ENCODE measurements at places on chromosomes 5 and 9.

GRCh38 chr9:16413509-16414016 lies 456.9 kb downstream of the BNC2 start:
- DNase-seq: no peak

DNA sequence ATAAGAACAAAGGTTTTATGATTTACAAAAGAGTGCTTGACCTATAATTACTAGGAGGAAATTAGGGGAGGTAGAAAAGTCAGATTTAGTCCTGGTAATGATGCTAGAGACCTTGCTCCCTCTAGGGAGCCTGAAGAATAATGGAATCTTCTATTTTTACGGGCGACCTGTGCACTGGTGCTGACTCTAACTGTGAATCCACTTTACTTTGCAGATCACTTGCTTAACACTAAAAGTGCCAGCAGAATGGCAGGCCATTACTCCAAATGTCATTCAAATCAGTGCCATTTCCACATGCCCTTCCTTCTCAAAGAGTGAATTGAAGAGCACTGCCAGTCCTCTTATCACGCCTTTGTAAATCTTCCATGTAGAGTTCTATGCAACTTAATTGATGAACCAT lies 359.4 kb upstream of the ARRDC3 start:
- DNase-seq: no peak

DNA sequence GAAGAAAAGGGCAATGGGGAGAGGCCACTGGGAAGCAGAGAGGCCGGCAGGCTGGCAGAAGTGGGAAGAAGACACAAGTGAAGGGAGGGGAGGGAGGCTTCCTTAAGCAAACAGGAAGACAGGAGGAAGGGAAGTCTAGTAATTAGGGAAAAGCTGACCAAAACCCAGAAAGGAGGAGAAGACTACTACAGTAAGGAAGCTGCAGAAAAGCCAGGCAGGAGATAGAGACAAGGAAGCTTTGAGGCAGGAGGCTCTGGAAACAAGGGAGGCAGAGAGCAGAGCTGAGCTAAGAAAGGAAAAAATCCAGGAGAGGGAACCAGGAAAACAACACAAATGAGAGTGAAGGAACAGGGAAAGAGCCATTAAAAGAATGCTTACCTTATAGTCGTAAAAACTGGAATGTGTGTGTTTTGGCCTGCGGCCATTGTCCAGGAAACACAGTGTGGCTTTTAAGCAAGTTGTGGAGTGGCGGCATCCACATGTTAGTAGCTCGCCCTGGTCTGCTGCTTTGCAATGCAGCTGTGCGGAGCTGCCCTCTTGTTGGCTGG lies 317.1 kb upstream of the CLINT1 start:
- DNase-seq: no peak

DNA sequence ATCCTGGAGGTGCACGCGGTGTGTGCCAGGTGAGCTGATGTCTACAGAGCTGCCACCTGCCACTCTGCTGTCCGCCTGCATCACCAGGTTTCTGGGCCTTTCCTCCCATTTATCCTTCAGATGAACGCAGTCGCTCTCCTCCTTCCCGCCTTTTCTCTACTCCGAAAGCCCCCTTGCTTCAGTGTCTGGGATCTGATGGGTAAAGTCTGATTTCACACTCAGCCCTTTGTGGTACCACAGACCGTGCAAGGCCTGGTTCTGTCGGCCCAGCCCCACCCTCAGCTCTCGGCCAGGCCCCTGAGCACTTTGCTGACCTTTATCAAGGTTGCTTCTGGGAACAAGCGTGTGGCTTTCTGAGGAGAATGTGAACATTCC lies 32.5 kb downstream of the GLT6D1 start:
- no peak for DNase-seq

DNA sequence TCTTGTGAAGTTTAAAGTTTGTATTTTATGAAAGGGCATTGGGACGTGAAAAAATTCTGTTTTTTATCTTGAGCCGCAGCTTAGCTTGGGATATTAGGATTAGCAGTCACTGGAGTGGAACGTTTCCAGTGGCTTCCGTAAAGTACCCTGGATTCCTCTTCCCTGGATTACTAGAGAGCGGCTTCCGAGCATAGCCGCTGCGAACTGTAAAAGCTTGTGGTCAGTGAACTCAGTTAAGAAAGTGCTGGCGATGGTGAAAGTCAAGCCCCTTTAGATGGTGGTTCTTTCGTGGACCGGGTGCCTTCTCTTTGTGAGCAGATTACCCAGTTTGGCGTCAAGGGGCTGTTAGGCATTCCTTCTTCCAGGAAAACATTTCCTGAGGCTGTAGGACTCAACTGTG lies 168.1 kb downstream of the KDM4C start:
- no peak for DNase-seq

- no peak for DNase-seq
These were observed 60.3 kb downstream of the STX17 start for GRCh38 chr9:99966716-99967115.

- no peak for DNase-seq
These were observed 211.3 kb downstream of the MAN2A1 start for GRCh38 chr5:109900911-109901627.

GRCh38 chr5:99317136-99317535 lies 388.3 kb upstream of the CHD1 start:
- DNase-seq: no peak

DNA sequence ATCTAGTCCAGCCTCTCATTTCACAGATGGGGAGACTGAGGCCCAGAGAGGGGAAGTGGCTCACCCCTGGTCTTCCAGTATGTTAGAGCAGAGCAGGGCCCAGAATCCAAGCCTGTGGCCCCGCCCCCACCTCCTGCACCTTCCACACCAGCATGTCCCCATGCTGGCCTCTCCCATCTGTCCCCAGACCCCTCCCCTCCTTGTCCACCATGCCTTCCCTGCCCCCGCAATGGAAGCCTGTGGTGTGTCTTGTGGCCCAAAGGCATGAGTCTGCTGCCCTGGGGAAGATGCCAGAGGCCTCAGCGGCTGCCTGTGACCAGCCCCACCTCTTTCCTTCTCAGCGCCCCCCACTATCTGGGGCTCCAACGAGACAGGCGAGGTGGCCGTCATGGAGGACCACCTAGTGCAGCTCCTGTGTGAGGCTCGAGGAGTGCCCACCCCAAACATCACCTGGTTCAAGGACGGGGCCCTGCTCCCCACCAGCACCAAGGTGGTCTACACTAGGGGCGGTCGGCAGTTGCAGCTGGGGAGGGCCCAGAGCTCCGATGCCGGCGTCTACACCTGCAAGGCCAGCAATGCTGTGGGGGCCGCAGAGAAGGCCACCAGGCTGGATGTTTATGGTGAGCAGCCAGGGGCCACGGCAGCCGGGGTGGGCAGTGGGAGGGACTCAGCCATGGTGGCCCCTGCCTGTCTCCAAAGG lies 87.2 kb downstream of the HMCN2 start:
- no peak for DNase-seq

- DNase-seq: no peak
These were observed 50.7 kb downstream of the SECISBP2 start for GRCh38 chr9:89368978-89369377.

GRCh38 chr5:79702606-79703380 lies 13.2 kb downstream of the CMYA5 start:
- DNase-seq: peak; percentile 29

DNA sequence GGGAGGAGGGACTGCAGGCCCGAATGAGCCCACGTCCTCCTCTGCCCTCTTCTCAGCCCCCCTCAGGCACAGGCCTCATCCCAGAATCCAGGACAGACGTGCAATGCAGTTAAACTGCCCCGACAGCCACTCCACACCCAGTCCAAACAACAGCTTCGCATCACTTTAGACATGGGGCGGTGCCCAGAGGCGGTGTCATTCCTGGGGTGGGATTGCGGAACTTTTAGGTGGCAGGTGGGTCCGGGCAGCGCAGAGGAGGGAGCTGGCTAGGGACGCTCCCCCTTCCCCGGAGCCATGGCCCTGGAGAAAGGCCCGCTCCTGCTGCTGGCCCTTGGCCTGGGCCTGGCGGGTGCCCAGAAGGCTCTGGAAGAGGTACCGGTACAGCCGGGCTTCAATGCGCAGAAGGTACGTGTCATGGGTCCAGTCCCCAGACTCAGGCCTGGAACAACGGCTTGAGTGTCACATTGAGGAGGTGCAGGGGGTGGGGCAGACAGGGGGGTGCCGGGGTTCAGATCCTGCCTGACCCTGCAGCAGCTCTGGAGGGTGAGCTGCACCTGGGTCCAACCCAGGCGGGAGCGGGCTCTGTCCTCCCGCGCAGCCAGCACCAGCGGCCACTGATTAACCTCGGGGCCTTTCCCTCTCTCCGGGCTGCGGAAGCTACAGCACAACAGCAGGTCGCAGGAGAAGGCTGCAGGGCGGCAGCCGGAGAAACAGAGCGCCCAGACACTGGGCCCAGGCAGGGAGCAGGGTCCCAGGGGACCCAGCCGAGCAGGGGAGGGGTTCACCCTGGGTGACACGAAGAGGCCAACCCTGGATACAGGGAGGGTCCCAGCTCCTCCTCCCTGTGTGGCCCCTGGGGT lies 25.2 kb downstream of the GLT6D1 start:
- no peak for DNase-seq

DNA sequence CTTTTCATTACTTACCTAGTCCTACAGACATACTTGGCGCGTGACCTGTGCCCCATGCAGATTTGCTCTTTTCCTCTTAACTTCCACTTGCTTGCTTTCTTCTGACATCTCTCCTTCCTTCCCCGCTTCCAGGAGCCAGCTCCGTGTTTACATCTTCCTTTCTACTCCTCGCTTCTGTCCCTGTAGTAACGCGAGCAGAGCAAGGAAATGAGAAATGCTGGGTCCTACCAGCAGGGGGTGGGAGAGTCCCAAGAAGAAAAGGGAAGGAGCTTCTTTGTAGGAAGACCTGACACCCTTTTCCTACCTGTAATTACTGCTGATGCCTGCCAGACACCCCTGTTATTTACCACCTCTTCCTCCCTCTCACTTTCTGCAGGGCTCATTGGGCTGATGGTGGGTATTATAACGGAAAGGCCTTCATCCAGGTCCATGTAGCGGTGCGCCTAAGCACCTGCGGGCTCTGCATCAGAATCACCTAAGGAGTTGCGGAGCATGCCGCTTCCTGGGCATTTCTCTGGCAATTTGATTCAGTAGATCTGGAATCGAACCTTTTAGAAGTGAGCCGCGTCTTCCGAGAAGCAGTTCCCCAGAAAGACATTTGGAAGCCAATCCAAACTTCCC lies 1260.8 kb upstream of the WWC1 start:
- no peak for DNase-seq

GRCh38 chr5:131786900-131787692 lies 9.7 kb downstream of the FNIP1 start:
- no peak for DNase-seq

GRCh38 chr5:162543437-162543836 lies 475.9 kb downstream of the GABRG2 start:
- no peak for DNase-seq

- DNase-seq: no peak
These were observed 920.5 kb downstream of the TLE4 start for GRCh38 chr9:80492221-80492620.

- no peak for DNase-seq
These were observed 7.3 kb downstream of the CDC14B start for GRCh38 chr9:96612105-96612965.

GRCh38 chr9:76810377-76810957 lies 46.2 kb downstream of the PCA3 start:
- no peak for DNase-seq
